ENCODE measurements at places on chromosomes 4 and X. TPM values are rescaled to one million over a fixed set of nuclear protein-coding genes. Genes with fewer than 3 reads are reported as not detected.

MEPE gene
- not detected for total RNA-seq

GRCh38 chrX:130841776-130842175 lies 61.2 kb downstream of the ENOX2 start:
- no peaks in the 10 kb centered on the region for H3K4me1 ChIP-seq
- H3K4me3 ChIP-seq: no peak overlapping the region
- H3K36me3 ChIP-seq: no peaks in the 10 kb centered on the region
- no peaks in the 10 kb centered on the region for H3K27me3 ChIP-seq
- no peak overlapping the region for H3K27ac ChIP-seq

GRCh38 chrX:114584375-114584943 lies 573 bp downstream of the HTR2C start:
- H3K27ac ChIP-seq: no peak overlapping the region
- peaks cover 39% of the 10 kb centered on the region for H3K27me3 ChIP-seq
- H3K4me1 ChIP-seq: no peaks in the 10 kb centered on the region
- H3K36me3 ChIP-seq: no peaks in the 10 kb centered on the region

DNA sequence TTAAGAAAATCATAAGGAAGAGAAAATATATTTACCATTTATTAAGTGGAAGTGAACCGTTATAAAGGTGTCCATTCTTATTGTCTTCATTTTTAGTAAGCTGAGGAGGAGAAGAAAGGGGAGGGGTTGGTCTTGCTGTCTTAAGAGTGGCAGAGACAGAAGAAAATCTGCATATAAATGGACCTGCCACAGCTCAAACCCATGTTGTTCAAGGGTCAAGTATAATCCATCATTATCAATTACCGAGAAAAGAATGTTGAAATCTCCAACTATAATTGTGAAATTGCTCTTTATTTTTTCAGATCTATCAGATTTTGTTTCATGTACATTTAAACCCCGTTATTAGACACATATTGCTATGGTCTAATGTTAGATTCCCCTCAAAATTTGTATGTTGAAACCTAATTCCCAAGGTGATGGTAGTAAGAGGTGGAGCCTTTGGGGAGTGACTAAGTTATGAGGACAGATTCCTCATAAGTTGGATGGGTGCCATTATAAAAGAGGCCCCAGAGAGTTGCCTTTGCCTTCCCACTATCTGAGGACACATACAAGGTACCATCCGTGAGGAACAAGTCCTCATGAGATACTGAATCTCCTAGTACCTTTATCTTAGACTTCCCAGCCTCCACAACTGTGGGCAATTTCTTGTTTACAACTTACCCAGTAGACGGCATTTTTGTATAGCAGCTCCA lies 58.5 kb upstream of the SMAD1 start:
- H3K4me3 ChIP-seq: no peak overlapping the region
- DNase-seq: no peak
- H3K27ac ChIP-seq: no peak overlapping the region
- no peaks in the 10 kb centered on the region for H3K4me1 ChIP-seq

DNA sequence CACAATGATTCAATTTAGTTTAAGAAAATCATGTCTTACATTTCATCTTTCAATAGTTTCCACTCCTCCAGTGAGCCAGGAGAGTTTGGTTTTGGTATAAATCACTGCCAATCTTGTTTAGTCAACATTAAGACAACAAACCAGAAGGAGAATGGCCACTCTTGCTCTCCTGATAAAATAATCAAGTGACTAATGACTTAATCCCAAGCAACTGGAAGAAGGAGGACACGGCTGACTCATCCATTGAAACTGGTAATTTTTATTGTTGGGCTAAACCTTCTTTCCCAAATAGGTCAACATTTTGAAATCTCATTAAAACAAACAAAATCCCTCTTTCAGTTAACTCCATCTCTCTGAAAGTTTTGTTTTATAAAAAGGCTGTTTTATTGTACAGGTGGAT lies 230.2 kb downstream of the CLCN4 start:
- H3K27ac ChIP-seq: no peak overlapping the region
- no peak overlapping the region for H3K4me3 ChIP-seq
- no peaks in the 10 kb centered on the region for H3K36me3 ChIP-seq
- DNase-seq: no peak
- no peaks in the 10 kb centered on the region for H3K4me1 ChIP-seq

- no peaks in the 10 kb centered on the region for H3K36me3 ChIP-seq
- no peak overlapping the region for H3K27ac ChIP-seq
- H3K4me3 ChIP-seq: no peak overlapping the region
- no peak for DNase-seq
Measured at GRCh38 chrX:10566716-10567097, 53.7 kb downstream of the MID1 start.
